ENCODE measurements at places on chromosomes 1 and 21. TPM values are rescaled to one million over a fixed set of nuclear protein-coding genes. Genes with fewer than 3 reads are reported as not detected.

GRCh38 chr1:67711158-67711854, 26.3 kb downstream of the GADD45A start:
- no peak for DNase-seq

DNA sequence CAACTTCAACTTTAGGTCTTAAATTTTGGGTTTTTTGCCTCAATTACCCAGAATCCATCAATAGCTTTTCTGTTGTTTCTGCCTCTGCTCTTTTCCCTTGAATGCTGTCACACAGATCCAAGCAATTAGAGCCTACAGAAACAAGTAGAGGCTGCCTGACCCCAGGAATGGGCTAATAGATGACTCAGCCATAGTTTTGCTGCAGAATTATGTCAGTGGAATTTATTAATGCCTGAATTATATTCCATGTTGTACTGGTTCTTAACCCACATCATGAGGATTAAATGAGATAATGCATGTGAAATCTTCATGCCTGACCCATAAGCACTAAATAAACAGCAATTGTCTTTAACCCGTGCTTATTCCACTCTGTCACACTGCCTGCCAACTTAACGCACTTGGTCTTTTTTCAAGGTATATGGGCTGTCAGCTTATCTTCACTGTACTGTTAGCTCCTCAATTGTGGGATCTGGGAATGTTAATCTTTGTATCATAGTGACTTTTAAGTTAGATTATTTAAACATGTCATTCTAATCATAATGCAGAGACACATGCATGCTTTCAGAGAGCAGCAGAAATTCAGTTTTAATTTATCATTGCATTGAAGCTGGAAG, 213.3 kb downstream of the ROR1 start:
- no peak for DNase-seq

DNA sequence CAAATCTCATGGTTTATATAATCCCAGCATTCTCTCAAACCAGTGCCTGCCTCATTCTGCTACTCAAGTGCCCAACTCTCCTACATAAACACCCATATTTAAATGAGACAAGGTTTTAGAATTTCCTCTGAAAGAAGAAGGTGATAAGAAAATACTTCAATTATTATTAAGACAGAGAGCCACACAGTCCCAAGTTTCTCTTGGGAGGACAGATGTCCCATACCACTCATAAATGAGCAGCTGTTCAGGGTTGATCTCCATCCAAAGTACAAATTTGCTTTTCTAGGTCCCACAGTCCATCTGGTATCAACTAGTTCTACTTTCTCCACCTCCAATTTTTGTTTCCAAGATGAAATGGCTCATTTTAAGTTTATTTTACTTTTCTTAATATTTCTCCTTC, 11.3 kb downstream of the DCAF8 start:
- DNase-seq = no peak

DNA sequence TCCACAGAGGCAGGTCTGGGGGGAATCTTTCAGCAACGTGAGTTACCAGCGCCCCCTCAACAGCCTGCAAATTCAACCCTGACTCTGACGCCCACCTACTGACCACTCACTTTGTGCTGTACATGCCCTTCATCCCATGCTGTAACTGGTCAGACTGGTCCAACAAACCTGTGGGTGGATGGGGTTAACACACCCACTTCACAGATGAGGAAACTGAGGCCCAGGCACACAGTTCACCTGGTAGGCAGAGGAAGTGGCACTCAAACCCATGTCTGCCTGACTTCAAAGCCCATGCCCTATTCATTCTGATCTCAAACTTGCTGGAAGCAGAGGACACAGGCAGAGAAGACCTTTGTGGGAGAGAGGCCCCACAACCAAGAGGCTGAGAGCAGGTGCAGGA, 172.9 kb downstream of the TRABD2B start:
- no peak for DNase-seq

DNA sequence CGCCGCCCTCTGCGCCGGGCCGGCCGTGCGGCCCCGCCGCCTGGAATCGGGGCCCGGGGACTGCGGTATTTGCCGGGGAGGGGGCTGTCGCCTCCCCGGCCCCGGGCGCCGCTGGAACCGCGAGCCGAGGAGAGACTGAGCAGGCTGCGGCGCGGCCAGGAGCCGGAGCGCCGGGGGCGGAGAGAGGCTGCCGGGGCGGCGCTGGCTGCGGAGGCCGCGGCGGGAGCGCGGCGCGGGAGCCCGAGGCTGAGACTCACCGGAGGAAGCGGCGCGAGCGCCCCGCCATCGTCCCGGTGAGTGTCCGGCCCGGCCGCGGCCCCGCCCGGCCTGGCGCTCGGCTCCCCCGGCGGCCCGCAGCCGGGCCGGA, 746 bp downstream of the DYRK1A start:
- no peak for DNase-seq

Gene CACHD1
- 3.1 TPM for total RNA-seq

All from Caki2 (cell line).